ENCODE measurements at places on chromosomes 4 and X. TPM values are rescaled to one million over a fixed set of nuclear protein-coding genes. Genes with fewer than 3 reads are reported as not detected.

The DCAF8L2 gene
- not detected for total RNA-seq

The SPANXD gene
- not detected for total RNA-seq

The TMEM35A gene
- total RNA-seq = not detected

DNA sequence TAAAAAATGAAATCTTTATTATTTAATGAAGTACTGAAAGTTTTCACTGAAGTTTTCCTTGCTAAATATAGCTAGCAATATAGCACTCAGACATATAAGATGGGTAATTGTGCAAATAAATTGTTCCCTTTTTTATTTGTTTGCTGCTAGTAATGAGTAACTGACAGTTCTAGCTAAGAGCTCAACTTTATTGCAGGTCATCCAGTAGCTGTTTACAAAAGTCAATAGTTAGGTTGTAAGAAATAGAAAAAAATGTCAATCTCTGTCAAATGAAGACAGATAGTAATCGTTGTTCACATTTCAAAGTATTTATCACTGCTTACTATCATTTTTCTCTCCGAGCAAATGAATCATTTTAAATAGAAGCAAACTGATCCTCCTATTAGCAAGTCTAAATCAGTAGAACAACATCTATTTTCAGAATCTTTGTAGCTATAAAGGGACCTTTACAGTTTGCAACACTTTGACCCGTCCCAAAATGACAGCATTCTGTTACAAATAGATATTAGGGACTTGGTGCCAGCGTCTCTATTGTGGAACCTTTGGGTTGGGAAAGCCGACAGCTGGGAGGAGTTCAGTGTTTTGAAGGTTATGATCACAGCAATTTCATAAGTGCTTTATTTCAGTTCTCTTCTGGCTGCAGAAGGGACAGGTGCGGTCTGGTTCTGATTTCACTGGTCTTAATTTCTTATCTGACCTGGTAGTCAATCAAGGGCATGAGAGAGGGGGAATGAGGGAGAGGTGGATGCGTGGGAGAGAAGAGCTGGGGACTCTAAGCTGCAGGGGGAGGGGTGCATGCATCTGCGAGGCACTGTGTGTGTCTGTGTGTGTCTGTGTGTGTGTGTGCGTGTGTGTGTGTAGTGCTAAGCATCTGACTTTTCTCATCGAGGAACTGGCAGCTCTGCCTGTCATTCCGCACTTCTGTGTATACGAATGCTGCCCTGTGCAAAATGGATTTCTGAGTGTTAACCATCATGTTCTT is 227.9 kb upstream of the PITX2 start:
- H3K27ac ChIP-seq = no peak overlapping the region
- no peak for DNase-seq
- H3K4me1 ChIP-seq = no peaks in the 10 kb centered on the region
- no peaks in the 10 kb centered on the region for H3K27me3 ChIP-seq

DNA sequence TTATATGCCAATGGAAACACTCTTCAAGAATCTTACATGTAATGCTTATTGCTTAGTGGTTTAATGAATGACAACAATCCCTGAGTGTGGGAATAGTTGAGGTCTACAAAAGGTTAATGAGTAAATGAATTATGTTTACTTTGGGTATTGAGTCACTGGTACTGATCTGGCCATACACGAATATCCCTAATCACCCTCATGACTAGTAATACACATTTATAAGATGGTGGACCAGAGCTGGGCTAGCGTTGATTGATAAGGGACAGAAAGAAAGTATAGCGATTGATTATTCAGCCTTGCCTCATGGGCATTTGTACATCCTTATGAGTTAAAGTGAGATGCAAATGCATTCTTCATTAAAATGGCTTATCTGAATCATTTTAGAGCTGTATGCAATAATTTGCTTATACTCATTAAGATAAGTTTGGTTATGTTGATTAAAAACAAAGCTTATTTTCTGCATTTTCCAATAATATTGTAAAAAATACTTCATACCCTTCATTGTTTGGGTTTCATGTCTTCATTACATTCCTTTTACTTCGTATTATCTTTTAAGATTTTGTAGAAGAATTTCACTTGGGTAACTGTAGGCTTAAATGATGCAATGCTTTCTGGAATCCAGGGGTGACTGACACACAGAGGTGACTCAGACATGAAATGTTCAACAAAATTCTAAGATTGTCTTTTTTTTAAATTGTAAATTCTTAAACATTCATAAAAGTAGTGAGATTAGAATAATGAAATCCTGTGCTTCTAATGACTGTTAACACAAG is 47.4 kb downstream of the FGF2 start:
- H3K4me1 ChIP-seq = no peaks in the 10 kb centered on the region
- H3K27me3 ChIP-seq = no peaks in the 10 kb centered on the region
- no peak overlapping the region for H3K4me3 ChIP-seq

GRCh38 chrX:32408389-32408788 is 803.0 kb downstream of the DMD start:
- H3K27me3 ChIP-seq = no peaks in the 10 kb centered on the region
- H3K4me1 ChIP-seq = no peaks in the 10 kb centered on the region
- no peak overlapping the region for H3K4me3 ChIP-seq
- H3K36me3 ChIP-seq = no peaks in the 10 kb centered on the region

DNA sequence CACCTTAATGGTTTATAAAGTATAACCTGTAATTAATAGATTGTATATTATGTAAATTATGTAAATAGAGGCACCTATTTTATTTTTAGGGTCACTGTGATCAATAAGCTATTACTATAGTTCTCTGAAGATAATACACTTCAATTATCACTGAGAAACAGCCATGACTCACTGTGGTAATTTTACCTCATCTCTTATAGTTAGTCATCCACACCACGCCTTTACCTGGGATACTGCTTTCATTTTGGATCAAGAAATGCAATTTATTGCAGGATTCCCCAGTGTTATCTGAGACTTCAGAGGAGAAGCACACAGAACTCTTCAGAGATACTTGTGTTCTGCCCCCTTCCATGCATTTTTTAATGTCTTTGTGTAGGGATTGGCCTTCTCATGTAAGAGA is 348.1 kb upstream of the ATOH1 start:
- DNase-seq = no peak
- H3K4me1 ChIP-seq = no peaks in the 10 kb centered on the region
- H3K27ac ChIP-seq = no peak overlapping the region
- H3K4me3 ChIP-seq = no peak overlapping the region

- H3K4me1 ChIP-seq = no peaks in the 10 kb centered on the region
- H3K27ac ChIP-seq = no peak overlapping the region
- no peak overlapping the region for H3K4me3 ChIP-seq
- no peaks in the 10 kb centered on the region for H3K27me3 ChIP-seq
Observed at GRCh38 chr4:10647846-10648245, 36.7 kb downstream of the CLNK start.

- H3K36me3 ChIP-seq = no peaks in the 10 kb centered on the region
- no peaks in the 10 kb centered on the region for H3K4me1 ChIP-seq
- H3K4me3 ChIP-seq = no peak overlapping the region
- DNase-seq = no peak
- H3K27ac ChIP-seq = no peak overlapping the region
Observed at GRCh38 chrX:108156934-108157466, 65.4 kb downstream of the ATG4A start.

DNA sequence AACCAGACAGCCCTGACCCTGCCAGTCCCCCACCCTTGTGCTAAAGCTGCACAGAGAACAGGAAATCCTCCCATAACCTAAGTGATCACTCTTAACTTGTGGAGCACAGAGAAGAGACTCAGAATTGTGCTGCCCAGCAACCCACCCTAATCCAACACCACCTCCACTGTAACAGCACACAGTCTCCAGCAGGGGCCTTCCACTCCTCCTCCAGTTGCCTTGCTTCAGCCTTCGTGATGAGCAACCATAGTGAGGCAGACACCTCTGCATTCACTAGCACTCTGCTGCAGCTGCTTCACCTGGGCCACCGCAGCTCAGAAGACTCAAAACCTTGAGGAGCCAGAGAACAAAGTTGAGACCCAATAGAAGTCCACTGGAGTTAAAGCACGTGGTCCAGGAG is 7.9 kb upstream of the UGT2B4 start:
- no peaks in the 10 kb centered on the region for H3K4me1 ChIP-seq
- no peak for DNase-seq
- H3K4me3 ChIP-seq = no peak overlapping the region
- H3K36me3 ChIP-seq = no peaks in the 10 kb centered on the region
- H3K27ac ChIP-seq = no peak overlapping the region
